ENCODE measurements at places on chromosomes 5 and 9.

- DNase-seq, result peak; percentile 70
Measured at GRCh38 chr5:142246258-142246657, 78.6 kb downstream of the SPRY4 start.

DNA sequence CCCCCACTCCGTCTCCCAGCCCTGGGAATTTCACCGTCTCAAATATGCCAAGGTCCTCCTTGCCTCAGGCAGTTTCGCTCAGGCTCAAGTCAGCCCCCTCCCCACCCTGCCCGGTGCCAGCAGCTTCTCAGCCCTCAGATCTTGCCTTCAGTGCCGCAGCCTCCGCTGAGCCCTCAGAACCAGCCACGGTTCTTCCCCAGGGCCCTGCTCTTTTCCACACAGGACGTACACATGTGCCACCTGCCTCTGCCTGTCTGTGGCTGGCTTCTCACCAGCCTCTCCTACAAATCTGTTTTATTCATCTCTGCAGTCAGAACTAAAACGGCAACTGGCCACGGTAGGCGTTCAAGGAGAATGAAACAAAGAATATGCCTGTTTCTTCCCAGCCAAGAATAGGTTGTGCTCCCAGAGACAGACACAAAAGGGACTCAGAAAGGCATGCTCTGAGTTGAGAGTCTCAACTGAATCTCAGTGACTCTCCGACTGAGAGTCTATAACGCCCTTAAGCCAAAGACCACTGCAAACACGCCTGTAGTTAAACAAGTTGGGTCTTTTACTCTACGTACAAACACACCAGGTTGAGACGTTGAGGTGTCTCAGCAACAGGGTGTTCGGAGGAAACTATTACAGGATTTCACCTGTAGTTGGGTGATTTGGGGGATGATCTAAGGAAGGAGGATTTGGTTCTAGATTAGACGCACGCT, 10.6 kb upstream of the GRIN1 start:
- DNase-seq, result no peak

DNA sequence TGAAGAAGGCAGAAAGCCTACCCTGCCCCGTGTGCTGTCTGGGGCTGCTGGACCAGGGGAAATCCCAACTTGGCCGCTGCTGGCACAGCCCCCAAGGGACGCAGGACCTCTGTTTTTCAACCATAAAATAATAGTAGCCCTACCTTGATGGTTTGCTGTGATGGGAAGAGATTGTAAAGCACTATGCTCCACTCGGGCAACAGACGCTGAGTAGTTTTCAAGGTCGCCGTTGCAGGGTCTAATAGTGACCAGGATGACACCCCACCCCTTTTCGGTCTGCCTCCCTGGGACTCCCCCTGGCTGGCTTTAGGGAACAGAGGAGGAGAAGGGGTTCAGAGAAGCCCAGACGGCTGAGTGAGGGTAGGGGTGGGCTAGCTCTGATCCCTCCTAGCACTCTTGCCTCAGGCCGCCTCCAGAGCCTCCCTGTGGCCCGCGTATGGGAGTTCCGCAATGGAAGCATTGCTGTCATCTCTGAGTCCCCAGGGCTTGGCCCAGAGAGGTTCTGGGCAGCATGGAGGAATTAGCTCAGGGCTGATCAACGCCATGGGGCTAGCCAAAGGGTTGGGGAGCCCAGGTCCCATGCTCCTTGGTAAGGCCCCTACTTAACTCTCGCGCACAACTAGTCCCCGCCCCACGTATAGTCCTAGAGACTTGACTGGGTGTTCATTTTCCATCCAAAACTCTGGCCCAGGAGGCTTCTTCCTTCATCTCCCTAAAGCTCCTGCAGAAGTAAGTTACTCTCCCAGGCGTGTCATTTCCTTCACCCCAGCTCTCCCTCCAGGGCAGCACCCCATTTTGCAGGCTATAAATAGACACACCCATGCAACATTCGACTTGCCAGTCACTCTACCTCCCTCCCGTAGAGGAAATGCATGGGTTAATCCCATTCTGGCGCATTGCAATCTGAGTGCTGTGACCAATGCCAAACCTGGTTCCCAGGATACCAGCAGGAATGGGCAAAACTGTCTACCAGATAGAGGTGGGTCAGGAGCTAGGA, 1.1 kb upstream of the IRF1 start:
- DNase-seq, result no peak

- DNase-seq, result no peak
Measured at GRCh38 chr5:132808866-132809265, 4.2 kb upstream of the SOWAHA start.

- no peak for DNase-seq
Measured at GRCh38 chr9:114936581-114936980, 6.2 kb upstream of the TNFSF8 start.

GRCh38 chr9:130414910-130415746, 29.6 kb upstream of the ASS1 start:
- no peak for DNase-seq

GRCh38 chr9:96158147-96158546, 143.8 kb downstream of the HSD17B3 start:
- DNase-seq, result no peak

GRCh38 chr5:62386824-62387223, 16.9 kb downstream of the DIMT1 start:
- DNase-seq, result no peak

DNA sequence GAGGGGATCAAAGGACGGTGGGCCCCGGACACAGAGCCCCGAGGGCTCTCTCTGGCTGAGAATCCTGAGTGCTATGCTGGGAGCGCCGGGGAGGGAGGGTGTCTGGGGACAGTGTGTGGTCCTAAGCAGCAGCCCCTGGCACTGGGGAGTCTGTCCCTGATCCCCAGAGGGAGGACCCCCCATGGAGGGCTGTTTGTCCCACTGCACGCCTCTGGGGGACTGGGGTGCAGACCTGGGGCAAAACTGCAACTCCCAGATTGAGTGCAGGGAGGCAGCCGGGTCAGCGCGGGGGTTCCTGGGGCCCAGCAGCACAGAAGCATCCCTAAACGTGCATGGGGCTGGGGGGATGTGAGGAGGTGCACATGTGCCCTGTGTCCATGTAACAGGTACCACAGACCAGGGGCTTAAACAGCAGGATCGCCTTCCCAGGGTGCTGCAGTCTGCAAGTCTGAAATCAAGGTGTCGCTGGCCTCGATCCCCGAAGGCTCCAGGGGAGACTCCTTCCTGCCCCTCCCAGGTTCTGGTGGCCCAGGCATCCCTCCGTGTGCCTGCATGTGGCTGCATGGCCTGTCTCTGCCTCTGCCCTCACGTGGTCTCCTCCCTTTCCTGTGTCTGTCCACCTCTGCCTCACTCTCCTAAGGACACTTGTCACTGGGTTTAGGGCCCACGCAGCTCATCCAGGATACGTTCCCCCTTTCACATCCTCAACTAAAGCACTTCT, 35.9 kb upstream of the IRX4 start:
- DNase-seq, result no peak

GRCh38 chr5:54401515-54401914, 54.0 kb upstream of the HSPB3 start:
- no peak for DNase-seq

GRCh38 chr5:122608222-122608621, 166.7 kb upstream of the SNX2 start:
- DNase-seq, result no peak

DNA sequence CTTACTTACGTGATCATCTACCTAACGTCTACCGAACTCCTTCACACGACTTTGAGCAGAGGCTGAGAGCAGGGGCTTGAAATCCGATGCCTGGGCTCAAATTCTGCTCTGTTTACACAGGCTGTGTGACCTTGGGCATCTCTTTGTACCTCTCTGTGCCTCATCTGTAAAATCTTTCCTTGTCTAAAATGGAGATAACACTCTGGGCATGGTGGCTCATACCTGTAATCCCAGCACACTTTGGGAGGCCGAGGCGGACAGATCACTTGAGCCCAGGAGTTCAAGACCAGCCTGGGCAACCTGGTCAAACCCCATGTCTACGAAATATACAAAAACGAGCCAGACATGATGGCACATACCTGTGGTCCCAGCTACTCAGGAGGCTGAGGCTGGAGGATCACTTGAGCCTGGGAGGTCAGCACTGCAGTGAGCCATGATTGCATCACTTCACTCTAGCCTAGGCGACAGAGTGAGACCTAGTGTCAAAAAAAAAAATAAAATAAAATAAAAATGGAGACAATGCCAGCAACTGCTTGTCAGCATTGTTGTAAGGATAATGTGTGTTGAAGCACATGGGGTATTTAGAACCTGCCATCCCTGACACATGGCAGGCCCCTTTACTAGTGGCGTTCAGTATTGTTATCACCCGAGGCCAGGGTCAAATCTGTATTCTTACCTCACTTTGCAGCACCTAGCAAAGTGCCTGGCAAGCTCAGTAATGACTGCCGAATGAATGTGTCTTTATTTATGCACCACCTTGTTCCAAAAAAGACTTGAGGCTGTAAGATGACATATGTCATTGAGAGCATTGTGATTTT, 32.6 kb upstream of the CRB2 start:
- DNase-seq, result no peak

- no peak for DNase-seq
Measured at GRCh38 chr5:133297293-133297692, 245.5 kb downstream of the HSPA4 start.

GRCh38 chr5:134394932-134395331, 16.7 kb downstream of the CDKN2AIPNL start:
- peak; percentile 43 for DNase-seq

- DNase-seq, result peak; percentile 89
Measured at GRCh38 chr9:125521462-125522327, 185.3 kb downstream of the MAPKAP1 start.

DNA sequence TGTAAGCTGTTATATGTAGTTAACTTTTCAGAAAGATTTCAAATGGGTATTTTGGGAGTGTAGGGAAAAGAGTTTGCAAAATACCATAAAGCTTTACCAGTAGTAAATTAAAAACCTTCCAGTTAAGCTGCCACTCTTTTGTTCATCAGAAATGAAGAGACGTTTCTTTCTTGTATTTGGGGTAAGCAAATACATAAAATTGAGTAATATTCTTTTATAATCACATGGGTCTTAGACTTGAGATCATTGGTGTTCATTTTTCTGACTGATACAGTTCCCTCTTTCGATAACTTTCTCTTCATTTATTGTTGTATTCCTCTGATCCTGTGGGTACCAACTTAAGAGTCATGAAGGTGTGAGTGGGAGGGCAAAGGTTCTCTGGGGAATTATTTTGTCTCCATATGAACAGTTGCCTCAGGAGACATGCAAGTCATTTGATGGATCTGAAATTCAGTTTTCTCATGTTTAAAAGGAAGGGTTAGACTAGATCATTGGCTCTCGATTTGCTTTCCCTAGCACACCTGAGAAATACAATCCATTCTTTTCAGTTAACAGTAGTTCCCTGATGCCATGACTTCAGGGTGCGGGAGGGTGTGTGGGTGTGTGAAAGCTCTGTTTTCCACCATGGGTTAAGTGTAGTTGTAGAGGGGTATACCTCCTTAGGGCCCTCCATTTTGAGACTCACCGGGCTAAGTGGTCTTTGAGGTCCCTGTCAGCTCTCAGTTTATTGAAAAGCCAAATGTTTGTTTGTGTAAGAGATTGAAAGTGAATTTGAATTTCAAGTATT, 47.7 kb downstream of the CNTRL start:
- no peak for DNase-seq

- DNase-seq, result no peak
Measured at GRCh38 chr9:90188656-90189055, 454.0 kb downstream of the DIRAS2 start.

GRCh38 chr5:73523861-73524260, 25.6 kb downstream of the BTF3 start:
- no peak for DNase-seq

DNA sequence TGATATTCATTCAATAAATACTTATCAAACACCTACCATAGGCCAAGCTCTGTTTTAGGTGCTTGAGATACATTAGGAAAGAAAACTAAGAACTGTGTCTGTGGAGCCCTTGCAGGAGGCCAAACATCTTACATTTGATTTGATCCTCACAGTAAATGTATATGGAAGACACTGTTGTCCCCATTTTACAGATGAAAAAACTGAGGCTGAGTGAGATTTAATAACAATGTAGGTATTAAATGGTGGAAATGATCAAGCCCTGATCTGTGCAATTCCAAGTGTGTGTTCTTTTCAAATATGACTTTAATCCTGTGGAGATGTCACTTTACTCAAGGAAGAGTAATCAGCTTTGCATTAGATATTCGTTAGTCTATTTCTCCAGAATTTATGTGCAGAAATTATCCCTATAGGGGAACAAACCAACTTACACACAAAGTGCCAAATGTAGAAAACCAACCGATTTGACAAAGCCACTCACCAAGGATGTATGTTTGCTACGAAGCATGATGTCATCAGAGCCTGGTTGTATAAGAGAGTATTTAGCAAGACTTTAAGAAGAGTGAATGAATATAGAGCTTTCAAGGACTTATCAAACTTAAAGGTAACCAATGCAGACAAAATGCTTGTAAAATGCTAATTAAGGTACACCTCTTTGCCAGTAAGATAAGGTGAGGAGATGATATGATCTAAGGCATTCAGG, 153.9 kb upstream of the NFIB start:
- DNase-seq, result no peak

DNA sequence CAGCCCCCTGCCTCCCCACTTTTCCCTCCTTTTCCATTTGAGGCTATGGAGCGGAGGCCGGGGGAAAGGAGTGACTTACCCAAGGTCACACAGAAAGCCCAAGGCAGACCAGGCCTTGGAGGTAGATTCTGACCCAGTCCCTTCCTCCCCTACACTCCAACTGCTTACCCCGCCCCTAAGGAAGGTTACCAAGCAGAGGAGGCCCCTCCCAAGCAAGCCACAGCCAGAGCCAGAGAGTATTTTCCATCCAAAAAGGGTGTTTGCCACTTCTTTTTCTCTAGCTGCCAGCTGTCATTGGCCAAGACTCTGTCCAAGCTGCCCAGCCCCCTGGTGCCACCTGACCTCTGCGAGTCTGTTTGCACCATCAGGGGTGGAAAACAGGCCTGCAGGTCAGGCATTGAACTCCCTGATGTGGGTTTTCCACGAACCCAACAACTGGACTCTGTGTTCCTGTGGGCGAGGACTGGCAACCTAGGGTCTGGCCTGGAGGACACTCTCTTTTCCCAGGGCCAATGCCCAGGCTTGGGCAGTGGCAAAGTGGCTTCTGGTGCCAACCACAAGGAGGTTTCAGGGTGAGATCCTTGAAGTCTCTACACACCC, 6.3 kb upstream of the ASS1 start:
- no peak for DNase-seq

DNA sequence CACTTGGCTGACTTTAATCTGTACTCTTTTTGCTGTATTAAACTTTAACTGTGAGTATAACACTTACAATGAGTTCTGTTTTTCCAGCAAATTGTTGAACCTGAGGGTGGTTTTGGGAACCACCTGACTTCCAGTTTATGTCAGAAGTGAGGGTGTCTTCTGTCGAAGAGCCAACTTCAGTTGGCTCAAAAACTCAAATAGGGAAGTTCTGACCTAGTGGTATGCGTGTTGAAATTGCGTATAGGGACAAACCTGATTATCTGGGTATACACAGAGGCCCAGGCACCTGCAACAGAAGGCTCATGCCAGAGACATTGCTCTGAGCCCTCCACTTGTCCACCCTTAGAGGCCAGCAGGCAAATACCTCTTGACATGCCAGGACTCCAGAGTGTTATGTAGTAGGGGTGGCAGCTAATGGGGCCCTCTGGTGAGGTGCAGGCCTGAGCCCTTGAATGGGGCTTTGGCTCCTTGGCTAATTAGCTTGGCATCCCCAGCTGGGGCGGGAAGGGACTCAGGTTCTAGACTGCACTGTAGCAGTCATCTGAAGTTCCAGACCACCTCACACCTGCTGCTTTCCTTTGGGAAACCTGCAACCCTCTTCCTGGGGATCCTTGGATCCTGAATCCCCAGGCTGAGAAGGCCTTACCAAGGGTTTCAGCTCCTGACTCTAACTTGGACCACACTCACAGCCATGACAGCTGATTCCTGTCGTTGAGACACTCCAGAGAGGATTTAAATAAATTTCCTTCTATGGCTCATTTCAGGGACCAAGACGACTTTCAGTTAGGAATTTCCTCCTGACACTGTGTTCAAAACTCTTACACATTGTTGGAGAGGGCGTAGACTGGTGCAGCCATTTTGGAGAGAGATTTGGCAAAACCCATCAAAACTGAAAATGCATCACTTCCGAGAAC, 189.6 kb downstream of the HSPA4 start:
- no peak for DNase-seq
